ENCODE measurements at places on chromosomes 3 and 15.
A peak's percentile ranks its signal among the peaks of the same experiment; 100 is the strongest.

DNA sequence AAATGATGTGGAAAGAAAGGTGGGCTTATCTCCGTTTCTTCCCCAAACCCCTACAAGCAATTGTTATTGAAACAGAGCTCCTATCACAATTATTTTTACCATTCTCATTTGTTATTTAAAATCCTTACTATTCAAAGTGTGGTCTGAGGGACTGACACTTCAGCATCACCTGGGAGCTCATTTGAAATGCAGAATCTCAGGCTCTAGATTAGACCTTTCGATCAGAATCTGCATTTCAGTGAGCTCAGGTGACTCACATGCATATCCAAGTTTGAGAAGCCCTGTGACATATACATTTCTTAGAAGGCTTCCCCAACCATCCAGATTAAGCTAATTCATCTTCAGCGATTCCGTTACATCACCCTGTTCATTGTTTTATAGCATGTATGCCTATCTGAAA is 145.0 kb downstream of the KCNH8 start:
- DNase-seq, result no peak

DNA sequence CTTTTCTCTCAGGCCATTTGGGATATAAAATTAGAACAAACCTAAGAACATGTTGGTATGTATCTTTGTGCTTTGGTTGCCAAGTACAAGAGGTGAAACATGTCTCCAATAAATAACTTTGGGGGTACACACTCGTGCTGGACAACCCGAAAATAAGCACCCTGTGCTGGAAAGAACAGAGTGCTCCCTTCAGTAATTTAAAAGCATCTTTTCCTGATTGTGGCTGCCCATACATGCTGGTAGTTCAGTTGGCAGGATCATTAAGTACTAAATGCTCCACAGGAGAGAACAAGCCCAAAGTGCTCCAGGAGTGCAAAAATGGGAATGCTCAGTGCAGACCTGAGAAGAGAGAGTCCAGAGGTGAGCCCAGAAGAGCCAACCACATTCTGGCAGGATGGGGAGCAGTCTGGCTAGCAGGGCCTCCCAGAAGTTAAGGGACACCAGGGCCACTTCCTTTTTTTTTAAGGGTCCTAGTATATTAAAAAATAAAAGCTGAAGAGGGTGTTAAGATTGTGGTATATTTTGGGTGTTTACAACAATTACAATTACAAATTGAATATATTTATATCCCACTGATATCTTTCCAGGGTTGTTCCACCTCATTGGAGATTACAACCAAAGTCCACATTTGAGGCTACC is 48.6 kb upstream of the SSR3 start:
- DNase-seq, result no peak

- DNase-seq, result no peak
Measured at GRCh38 chr3:123706871-123707270, 122.0 kb upstream of the HACD2 start.

DNA sequence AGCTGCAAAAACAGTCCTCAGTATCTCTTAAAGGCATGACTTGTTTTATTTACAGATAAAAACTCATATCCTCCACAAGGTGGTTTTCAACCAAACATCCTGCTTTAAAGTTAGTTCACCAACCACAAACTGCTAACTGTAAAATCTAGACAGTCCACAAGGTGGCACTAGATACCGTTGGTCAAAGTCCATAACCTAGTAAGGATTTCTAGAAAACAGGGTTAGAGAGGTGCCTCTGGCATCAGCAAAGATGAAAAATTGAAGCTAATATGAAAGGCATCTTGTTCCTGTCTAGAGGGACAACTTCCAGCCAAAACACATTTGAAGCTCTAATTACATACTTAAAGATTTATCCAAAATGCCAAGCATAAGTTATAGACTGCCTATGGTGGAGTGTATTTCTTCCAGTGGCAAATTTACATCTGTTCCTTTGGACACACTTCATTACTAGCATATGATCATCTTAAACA is 56.0 kb downstream of the ZMAT3 start:
- peak; percentile 78 for DNase-seq

DNA sequence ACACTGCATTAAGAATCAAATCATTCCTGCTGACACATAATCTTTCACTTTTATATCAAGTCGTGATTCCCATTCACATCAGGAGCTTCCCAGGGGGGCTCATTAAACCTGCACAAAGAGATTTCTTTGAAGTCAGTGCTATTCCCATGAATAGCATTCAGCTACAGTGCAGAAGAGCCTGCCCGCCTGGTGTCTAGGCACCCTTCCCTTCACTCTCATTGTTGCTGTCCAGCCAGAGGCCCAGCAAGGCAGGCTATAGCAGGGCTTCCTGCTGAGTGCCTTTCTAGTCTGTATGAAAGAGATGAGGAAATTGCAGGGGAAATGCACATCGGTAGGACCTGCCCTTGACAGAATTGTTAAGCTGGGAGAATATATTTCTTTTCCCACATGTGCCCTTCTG is 4.5 kb upstream of the GJD2 start:
- DNase-seq, result peak; percentile 54

DNA sequence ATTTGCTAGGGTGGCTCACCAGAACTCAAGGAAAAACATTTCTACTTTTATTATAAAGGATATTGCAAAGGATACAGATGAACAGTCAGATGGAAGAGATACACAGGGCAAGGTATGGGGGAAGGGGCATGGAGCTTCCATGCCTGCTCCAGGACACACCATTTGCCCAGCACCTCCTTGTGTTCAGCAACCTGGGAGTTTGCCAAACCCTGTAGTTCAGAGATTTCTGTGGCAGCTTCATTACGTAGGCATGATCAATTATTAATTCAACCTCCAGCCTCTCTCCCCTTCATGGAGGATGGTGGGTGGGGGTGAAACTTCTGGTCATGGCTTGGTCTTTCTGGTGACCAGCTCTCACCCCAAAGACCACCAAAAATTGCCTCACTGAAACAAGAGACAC is 353.9 kb upstream of the THBS1 start:
- no peak for DNase-seq

DNA sequence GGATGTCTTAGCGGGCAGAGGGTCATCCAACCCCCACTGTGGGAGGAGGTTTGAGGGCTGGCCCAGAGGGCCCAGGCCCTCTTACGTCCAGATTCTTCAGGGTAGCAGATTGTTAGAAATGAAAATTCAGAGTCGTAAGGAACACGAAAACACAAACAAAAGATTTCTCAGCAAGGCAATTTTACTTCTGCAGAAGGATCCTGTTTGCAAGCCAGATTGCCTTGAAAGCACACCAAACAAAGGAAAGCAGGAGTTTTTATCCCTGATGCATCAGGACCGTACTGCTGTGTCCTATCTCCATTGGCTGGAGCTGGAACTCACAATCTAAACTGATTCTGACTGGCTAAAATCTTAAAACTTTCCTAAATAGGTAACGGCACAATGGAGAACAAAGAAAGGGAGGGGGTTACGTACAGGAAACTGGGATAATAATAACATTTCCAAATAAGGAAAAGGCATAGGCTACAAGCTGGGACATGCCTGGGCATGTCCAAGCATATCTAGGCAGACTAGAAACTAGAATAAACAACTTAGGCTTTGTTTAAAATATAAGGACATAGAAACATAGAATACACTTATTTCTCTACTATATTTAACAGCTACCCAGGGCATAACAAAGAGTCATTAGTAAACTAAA is 97.3 kb upstream of the C2CD4B start:
- DNase-seq, result no peak

- DNase-seq, result no peak
Measured at GRCh38 chr15:85570336-85570735, 189.9 kb downstream of the AKAP13 start.

GRCh38 chr15:68934341-68934740 is 4.0 kb downstream of the SPESP1 start:
- peak; percentile 37 for DNase-seq

- no peak for DNase-seq
Measured at GRCh38 chr15:42413920-42414319, 54.6 kb downstream of the CAPN3 start.

DNA sequence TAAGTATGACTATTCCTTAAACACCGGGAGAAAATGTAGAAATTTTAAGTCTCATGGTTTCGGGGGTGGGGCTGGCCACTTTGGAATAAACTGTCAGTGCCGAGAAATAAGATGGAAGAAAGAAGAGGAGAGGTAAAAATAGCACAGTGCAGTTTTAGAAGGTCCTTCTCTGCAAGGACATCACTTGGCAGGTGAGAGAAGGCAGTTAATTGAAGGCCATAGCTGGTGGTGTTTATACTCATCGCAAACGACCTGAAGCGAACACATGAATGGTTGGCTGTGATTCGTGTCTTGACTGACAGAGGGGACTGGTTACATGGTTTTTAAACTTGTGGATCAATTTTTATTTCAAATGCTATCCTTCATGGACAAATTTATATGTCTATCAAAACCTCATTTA is 54.9 kb upstream of the SENP5 start:
- DNase-seq, result no peak

DNA sequence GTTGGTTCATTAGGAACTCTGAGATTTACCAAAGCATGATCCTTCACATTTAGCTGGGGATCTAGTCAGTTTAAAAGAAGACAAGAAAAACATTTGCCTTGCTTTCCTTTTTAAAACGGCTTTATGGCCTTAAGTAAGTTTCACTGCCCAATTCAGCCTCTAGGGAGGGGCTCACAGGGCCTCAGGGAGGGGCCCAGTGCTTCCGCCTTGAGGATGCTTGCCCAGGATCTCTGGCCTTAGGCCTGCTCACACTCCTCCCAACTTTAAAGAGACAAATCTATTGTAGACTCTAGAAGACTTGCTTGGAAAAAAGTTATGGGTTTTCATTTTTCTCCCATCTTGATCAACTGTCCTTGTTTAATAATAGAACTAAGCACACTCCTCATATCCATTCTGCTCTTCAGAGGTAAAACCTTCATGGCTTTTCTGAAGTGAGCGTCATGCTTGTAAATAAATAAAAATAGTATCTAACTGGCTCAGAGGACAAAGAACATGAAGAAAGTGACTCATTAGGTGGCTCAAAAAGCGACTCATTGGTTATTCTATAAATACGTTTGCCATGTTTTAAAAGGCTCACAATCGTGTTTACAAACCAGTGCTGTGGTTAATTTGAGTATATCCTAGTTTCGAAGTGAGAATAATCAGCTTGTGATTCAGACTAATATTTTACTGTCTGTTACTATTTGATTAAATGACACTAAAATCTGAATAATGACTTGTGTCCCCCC is 13.7 kb downstream of the PDHB start:
- DNase-seq, result no peak

- no peak for DNase-seq
Measured at GRCh38 chr3:11136830-11137626, 17.3 kb upstream of the HRH1 start.

DNA sequence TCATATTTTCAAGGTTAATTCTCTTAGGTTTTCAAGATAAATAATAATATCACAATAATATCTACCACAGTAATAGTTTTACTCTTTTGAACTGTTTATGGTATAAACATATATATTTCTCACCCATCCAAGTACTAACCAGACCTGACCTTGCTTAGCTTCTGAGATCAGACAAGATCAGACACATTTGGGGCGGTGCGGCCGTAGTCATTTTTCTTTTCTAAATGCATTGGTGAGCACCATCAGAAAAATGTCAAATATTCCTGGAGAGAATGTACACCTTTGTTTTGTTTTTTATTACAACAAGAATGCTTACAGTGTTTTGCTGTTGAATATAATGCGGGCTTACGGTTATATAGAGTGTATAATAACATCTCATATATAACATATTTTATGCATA is 267.8 kb downstream of the ADAMTS17 start:
- no peak for DNase-seq

GRCh38 chr3:151205482-151205881 is 2.5 kb upstream of the GPR171 start:
- no peak for DNase-seq

- DNase-seq, result no peak
Measured at GRCh38 chr15:38477637-38478036, 23.7 kb downstream of the FAM98B start.

GRCh38 chr15:87619161-87619960 is 637.2 kb downstream of the NTRK3 start:
- no peak for DNase-seq

GRCh38 chr3:82978368-82978767 is 1216.9 kb upstream of the GBE1 start:
- DNase-seq, result no peak

GRCh38 chr15:85100186-85100937 is 118.7 kb downstream of the PDE8A start:
- DNase-seq, result peak; percentile 16

GRCh38 chr3:184325269-184325668 is 10.9 kb downstream of the EIF4G1 start:
- no peak for DNase-seq

Measured in NCI-H524 (cell line).